Stimulated activated CD4-positive, alpha-beta T cell treated with anti-CD3 and anti-CD28 coated beads, TNF-alpha, amount 100 ng/mL, for 1 hour (primary cell): ENCODE measurements at places on chromosomes 1 and 21.

- DNase-seq = no peak
Measured at GRCh38 chr1:160219062-160219929, 14.1 kb downstream of the PEA15 start.

- no peak for DNase-seq
Measured at GRCh38 chr1:34746101-34746500, 8.7 kb upstream of the GJB5 start.

DNA sequence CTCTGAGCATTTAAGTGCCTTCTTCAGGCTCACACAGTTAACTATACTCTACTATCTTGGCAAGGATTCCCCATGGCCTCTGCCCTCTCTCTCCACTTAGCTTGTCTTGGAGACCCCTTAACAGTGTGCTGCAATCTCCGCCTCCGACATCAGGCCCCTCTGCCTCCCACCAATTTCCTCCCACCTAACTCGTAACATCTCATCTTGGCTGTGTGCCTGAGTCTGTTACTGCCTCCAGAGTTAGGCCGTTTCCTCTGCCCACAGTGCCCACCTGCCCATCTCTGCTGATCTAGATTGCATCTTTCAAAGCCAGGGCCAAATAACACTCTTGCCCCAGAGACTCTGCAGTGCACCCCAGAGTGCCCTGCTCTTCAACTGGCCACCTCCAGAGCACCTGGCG, 244.3 kb upstream of the TMEM51 start:
- DNase-seq = no peak

DNA sequence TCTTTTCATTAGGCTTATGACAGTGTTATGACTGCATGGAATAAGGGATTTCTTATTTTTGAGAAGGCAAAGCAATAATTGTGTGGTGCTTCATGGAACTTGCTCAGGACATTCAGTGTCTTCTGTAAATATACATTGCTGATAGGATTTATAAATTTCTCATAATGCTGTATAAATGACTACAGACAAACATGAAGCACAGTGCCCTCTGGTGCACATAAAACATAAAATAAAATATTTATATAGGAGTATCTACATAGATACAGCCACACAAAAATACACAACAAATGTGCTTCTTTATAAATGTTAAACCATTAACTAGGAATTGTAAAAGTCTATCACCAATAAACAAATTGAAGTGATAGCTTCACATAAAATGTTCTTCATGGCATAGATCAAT, 24.1 kb downstream of the BRINP3 start:
- no peak for DNase-seq

GRCh38 chr1:66254785-66255184, 279.2 kb upstream of the SGIP1 start:
- no peak for DNase-seq

DNA sequence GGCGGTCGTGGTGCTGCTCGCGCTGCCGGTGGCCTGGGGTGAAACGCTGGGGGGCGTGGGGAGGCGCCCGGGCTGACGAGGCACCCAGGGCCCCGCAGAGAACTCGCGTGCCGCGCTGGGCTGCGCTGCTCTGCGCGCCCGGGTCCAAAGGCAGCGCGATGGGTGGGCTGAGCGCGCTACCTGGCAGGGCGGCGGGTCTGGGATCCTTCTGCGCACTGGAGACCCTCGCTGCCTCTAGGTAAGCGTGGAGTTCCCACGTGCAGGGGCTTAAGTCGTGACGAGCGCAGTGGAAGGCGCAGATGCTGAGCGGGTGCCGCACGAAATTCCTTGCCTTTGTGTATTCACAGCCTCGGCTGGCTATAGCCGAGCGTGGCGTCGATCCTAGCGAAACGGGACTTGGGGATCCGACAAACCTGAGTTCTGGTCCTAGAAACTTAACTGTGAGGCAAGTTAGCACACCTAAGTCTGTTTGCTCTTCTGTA, 24.6 kb downstream of the CR1L start:
- no peak for DNase-seq

- DNase-seq = no peak
Measured at GRCh38 chr1:221162352-221162751, 283.1 kb downstream of the HLX start.

DNA sequence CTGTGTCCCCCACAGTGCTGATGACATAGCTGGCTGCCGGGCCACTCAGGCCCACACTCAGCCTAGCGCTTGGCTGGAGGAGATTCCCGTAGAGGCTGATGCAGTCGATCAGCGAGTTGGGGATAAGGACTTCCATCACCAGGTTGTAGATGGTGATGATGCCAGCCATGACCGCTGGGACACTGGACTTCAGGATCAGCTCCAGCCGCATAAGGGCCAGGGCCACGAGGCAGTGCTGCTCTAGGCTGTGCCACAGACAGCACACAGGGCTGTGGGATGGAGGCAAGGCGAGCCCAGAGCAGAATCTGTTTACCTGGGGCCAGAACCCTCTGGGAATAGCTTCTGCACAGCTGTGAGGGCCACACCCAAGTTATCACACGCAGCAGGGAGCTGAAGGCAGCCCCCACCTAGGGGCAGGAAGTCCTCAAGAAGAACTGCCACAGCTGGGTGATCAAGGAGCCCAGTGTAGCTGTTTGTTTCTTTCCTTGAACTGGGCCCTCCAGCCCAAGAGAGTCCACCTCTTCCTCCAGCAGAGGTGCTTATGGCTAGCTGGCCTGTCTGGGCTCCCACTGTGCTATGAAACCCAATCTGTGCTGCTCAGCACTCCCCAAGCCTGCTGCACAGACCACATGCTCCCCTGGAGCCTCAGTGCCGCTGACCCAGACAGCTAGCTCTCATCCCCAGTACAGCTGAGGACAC, 6.2 kb downstream of the SLC2A1 start:
- DNase-seq = no peak

DNA sequence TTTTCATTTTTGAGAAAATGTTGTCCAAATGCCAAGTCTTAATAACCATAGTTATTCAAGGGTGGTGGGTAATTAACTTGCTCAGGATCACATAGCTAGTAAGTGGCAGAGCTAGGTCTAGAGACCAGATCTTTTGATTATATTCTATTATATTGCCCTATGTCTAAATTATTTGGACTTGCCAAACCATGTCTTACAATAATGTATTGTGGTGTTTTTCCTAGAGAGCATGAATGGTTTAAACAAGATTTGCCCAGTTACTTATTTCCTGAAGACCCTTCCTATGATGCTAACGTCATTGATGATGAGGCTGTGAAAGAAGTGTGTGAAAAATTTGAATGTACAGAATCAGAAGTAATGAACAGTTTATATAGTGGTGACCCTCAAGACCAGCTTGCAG, 58.6 kb downstream of the PRKAA2 start:
- no peak for DNase-seq

- no peak for DNase-seq
Measured at GRCh38 chr1:204294357-204294756, 65.4 kb downstream of the PLEKHA6 start.

DNA sequence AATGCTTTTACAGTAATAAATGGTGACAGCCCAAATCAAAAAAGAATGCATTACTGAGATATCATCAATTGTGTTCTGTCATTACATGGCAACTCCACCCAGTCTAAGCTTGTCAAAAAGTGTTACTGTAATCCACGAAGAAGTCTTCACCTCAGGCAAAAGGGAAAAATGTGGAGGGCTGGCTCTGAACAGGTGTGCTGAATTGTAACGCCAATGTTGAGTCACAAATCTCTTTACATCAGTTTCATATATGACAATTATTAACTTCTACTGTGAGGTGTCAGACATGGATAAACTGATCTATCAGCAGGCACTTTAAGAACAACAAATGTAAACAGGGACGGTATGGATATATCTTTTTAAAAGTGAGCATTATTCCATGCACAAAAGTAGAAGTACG, 98.5 kb upstream of the DMRTA2 start:
- DNase-seq = no peak

- DNase-seq = no peak
Measured at GRCh38 chr1:92503926-92504285, 17.2 kb upstream of the GFI1 start.

DNA sequence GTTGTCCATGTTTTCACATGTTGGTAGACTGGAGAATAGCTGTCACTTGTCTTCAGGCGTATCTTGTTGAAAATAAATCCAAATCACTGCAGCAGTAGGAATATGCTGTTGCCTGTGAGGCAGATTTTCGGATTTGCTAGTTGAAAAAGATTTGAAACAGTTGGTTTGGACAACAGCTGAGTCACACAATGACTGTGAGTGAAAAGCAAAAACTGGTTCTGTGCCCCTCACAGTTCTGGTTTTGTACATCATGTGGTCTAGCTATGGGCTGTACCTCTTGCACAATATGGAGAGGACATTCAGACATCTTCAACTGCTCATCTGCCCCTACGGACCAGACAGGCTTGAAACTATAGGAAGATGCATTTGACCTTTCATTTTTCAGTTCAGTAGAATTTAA, 1.8 kb downstream of the ARF1 start:
- no peak for DNase-seq

DNA sequence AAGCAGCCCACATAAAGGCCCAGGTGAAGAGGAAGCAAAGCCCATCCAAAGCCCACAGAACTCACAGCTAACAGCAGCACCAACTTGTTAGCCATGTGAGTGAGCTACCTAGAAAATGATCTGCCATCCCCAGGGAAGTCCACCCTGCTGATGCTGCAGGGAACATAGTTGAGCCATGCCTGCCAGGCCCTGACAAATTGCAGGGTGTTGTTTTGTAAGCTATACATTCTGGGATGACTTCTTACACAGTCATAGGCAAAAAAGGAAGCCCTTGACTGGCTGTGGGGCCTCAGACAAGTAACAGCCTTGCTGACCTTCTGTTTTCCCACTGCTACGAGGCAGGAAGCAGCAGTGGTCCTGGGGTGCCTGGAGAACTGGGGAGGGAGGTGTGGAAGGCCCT, 262.7 kb downstream of the MATN1 start:
- DNase-seq = no peak

DNA sequence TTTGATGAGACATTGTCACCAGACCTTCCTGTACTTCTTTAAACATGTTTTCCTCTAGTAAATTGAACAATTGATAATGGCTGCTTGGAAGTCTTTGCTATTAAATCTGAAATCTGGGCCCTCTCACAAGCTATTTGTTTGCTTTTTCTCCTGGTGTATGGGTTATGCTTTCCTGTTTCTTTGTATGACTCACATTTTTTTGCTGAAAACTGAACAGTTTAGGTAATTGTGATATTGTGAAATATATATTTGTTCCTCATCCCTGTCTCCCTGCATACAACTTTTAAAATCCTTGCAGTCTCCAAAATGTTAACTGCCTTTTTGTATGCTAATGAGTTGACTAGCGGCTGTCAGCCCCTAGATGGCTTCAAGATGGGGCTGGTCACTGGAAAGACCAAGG, 61.6 kb downstream of the MAP3K21 start:
- DNase-seq = no peak

GRCh38 chr1:43445606-43446387, 7.9 kb downstream of the HYI start:
- DNase-seq = no peak

GRCh38 chr1:212514056-212514614, 81.4 kb downstream of the NENF start:
- no peak for DNase-seq

- DNase-seq = no peak
Measured at GRCh38 chr1:110967256-110967655, 3.5 kb upstream of the LRIF1 start.

DNA sequence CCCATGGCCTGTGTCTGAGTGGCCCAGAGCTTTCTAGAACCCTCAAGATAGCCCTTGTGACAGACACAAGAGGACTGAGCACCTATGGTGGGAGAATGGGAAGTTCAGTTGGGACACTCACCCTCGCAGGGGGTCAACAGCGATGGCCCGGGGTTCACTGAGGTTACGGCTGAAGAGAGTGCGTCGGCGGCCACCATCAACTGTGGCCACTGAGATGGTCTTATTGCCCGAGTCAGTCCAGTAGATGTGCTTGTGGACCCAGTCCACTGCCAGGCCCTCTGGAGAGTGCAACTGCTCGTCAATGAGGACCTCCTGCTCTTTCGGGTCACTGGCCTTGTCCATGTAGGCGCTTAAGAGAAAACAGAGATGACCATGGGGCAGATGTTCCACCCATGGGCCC, 25.7 kb upstream of the MAGOH start:
- no peak for DNase-seq

- no peak for DNase-seq
Measured at GRCh38 chr1:224116131-224116530, 2.2 kb downstream of the FBXO28 start.

- no peak for DNase-seq
Measured at GRCh38 chr1:168917796-168918195, 188.7 kb upstream of the ATP1B1 start.

DNA sequence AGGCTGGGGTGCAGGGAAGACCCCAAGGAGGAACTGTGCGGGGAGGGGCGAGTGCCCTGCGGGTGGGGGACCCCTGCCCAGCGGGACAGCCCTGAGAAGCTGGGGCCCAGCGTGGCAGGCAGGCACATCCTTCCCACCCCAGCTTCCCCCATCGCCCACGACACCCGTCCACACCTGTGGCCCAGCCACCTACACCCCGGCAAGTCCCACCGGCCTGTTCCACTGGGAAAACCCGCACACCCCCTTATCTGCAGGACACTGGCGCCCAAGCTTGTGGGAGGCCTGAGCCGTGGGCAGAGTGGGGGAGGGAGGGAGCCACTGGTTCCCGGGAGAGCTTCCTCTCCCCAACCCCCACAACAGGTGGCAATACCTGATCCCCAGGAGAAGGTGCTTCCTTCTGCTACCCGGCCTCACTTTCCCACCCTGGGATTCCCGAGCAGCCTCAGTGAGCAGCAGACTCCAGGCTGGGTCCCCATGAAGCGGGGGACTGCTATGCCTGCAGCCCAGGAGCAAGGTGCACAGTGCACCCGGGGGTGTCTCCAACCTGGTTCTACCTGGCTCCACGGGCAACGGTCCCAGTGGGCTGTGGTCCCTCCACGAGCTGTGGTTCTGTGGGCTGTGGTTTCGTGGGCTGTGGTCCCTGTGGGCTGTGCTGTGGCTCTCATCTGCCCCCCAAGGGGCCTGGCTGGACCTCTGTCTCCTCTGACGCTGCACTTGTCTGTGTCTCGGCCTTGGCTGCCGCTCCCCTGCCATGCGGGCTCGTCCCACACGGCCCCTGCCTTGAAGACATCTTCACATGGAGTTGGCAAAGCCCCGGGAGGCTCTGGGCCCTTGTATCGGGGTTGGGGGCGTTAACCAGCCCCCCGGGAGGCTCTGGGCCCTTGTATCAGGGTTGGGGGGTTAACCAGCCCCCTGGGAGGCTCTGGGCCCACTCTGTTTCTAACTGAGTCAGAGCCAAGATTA, 37.8 kb upstream of the POFUT2 start:
- no peak for DNase-seq

DNA sequence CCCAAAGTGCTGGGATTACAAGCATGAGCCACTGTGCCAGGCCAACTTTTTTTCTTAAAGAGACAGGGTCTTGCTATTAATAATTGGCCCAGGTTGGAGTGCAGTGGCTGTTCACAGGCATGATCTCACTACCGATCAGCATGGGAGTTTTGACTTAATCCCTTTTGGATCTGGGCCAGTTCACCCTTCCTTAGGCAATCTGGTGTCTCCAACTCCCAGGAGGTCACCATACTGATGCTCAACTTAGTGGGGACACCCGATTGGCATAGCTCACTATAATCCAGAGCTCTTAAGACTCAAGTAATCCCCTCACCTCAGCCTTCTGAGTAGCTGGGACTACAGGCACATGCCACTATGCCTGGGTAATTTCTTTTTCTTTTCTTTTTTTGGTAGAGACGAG, 64.2 kb upstream of the SCYL3 start:
- no peak for DNase-seq

GRCh38 chr1:198606020-198606438, 32.8 kb upstream of the PTPRC start:
- DNase-seq = no peak
